Posterior vena cava (tissue), 2 donors: ENCODE measurements at places on chromosomes 16 and 17. TPM values are rescaled to one million over a fixed set of nuclear protein-coding genes. Genes with fewer than 3 reads are reported as not detected.
A peak's percentile ranks its signal among the peaks of the same experiment; 100 is the strongest.

- no peak for DNase-seq
These were observed 84.6 kb upstream of the PMFBP1 start for GRCh38 chr16:72256398-72257066.

RFWD3 gene
- total RNA-seq: 13.2 TPM

DNA sequence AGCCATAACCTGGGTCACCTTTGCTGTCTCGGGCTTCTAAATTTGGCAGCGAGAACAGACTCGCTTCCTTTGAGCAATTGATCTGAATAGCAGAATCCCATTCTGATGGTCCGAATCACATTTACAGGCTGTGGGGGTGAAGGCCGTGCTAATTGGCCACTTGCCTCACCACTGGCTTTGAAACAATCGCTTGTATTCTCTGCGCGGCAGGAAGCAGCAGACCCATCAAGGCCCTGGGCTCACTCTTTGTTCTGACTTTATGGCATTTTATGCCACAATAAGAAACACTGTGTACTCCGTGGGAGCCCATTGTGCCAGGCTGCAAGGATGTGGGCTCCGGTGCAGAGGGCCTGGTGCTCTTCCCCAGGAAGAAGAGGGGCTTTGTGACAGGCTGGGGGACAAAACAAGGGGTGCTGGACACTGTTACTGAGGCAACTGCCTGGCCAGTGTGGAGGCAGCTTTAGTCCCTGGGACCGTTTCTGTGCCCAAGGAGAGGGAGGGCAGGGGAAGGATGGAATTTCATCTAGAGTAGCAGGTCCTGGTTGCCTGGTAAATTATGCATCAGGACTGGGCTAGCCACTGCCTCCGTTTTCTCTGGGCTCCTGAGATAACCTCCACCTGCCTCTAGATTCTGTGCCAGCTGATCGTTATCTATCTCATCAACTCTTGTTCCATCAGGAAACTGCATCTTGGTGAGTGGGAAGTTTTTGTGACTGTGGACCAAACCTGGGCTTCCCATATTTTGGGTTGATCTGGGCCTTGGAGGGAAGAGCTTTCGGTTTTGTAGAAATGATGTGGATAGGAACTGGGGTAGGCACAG, 78.5 kb downstream of the MRC2 start:
- peak; percentile 59 for DNase-seq

GRCh38 chr16:25966172-25967097, 274.7 kb downstream of the HS3ST4 start:
- no peak for DNase-seq

KRT36 gene
- total RNA-seq: not detected

DNA sequence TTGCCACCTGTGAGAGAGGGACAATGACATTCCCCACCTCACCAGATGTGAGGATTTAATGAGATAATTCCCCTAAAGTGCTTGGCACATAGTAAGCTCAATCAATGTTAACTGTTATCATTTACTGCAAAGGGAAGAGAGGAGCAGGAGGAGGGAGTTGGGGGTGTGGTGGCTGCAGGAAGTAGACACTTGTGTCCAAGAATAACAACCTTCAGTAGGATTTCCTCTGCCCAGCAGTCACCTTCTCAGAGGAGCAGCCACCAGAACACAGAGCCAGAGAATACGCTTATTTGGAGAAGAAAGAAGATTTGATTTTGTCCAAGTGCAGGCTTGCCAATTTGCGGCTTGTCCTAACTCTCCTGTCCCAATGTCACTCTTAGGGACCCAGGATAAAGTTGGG, 10.2 kb downstream of the CBX4 start:
- DNase-seq: no peak

GRCh38 chr17:74332763-74333283, 6.8 kb downstream of the KIF19 start:
- no peak for DNase-seq

MEOX1 gene
- 6.7 TPM for total RNA-seq

- no peak for DNase-seq
These were observed 373.1 kb downstream of the TMEM114 start for GRCh38 chr16:8217201-8217600.

- DNase-seq: no peak
These were observed 16.2 kb upstream of the KIFC3 start for GRCh38 chr16:57818377-57819064.
